COR-L47 (cell line): ENCODE measurements at places on chromosomes 12 and 14.
A peak's percentile ranks its signal among the peaks of the same experiment; 100 is the strongest.

- DNase-seq, result no peak
Observed at GRCh38 chr12:75135026-75135425, 74.6 kb downstream of the KCNC2 start.

- no peak for DNase-seq
Observed at GRCh38 chr14:20878695-20879094, 12.5 kb upstream of the RNASE3 start.

GRCh38 chr14:68787092-68787992, 5.5 kb downstream of the ZFP36L1 start:
- no peak for DNase-seq

DNA sequence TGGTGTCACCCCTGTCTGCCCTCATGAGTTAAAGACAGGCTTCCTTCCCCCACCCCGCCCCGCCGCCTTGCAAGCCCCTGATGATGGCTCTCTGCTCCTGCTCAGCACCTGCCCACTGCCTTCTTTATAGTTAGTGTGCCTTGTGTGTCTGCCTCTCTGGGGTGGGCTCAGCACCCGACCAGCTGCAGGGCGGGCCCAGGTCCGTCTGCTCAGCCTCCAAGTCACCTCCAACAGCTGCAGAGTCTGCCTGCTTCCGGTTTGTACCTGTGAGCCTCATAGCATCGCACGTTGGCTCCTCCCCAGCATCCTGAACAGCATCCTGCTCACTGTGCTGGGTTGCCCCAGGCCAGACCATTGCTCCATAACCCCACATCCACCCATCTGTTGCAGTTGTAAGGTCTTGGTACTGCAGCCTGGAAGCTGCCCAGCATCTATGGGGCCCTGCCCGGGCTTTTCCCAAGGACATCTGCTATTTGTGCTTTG, 3.5 kb downstream of the TGFB3 start:
- DNase-seq, result no peak

DNA sequence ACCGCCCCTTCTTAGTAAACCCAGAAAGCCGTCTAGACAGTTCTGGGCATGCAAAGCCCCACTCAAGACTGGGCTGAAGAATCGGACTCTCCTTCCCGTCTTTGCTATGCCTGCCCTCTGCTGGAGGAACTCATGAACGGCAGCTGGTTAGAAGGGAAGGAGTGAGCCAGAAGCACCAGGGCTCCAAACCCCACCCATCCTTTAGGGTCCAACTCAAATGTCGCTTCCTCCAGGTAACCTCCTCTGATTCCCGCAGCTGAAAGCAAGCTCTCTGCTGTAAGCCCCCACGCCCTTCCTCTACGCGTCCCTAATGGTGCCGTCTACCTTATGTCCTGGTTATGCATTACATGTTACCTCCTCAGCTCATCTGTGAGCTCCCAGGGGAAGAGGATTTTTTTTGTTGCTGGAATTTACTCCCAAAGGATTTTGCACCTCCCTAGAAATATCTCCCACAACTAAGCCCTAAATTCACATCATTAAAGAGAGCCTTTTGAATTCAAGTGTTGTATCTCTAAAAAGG, 59.0 kb upstream of the SCN8A start:
- DNase-seq, result peak; percentile 78

DNA sequence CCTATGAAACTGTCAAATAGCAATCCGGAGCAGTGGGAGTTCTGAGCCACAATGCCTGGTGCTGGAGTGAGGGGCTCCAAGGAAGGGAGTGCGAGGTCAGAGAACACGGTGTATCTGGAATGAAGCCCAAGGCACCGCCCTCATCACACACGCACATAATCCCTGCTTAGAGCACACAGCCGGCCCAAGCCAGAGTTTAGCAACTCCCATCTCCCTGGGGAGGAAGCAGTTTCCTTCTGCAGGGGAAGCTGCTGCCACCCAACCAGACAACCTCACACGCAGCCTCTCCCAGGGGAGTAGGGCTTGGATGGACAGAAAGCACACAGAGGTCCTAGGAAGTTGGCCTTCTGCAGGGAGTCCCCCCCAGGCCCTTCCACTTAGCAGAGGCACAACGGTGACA, 31.3 kb downstream of the ACTN1 start:
- no peak for DNase-seq

DNA sequence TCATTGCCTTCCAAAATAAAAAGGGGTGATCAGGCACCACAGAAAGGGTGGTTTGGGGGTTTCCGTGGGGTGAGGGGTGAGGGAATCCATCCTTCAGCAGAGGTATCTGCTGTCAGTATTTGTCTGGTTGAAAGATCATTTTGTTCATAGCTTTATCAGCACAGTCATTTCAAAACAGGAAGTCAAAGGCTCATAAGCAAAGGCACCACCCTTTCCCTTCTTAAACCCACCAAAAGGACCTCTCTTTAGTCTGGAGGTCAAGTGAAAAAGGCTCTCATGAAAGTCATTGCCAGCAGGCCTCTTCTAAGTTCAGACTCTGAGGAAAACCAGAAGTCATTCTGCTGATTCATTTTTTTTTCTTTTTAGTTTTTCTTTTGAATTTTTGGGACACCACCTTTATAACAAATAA, 6.2 kb downstream of the CHST11 start:
- no peak for DNase-seq

GRCh38 chr12:84056-84455, 17.5 kb downstream of the IQSEC3 start:
- peak; percentile 96 for DNase-seq

GRCh38 chr14:78627114-78627513, 456.9 kb downstream of the NRXN3 start:
- DNase-seq, result no peak

DNA sequence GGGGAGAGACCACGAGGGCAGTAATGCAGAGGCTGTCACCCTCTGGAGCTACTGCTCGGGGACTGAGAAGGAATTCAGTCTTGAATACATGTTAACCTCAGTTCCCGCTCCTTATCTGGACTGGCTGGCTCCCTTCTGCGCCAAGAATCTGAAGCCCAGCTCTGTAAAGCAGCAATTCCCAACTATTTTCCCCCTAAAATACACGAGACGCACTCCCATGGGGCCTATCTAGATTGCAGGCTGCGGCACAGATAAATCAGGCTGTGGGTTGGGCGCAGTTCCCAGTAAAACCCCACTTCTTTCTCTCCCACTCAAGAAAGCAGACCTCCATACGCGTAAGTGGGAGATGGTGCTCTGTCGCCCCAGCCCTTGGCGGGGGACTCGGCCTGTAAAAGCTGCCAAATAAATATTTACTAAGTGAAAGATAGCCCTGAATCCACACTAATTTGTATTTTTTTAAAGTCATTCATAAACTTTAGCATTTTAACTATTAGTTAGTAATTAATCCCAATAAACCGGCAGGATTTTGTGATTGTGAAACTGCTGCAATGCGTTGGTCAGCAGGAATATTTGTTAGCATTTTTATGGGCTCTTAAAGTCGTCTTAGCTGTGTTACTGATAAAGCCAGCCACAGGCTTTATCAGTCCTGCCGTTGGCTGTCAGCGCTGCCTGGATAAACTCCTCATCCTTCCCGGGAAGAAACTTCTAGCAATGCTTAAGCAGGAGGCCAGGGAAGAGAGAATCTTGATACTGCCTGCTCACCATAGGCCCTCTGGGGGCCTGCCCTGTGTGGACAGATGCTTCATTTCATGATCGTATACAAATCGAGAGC, 17.8 kb downstream of the FBXL14 start:
- DNase-seq, result no peak

DNA sequence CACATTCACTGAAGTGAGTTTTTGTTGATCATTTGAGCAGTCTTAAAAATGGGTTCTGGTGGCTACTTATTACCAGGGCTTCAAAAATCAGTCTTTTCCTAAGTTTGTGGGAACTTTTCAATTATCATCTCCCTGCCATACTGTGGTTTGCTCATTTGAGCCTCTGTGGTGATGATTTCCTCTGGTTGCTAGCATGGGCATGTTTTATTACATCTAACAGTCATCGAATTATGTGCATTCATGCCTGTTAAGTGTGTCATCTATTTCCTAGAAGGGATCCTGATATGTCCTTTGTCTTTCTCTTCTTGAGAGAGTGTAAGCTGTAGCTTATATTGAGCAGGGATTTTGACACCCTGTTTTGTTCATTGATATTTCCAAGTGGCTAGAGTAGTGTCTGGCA, 116.8 kb downstream of the WIF1 start:
- no peak for DNase-seq

GRCh38 chr12:42510823-42511222, 78.7 kb downstream of the PRICKLE1 start:
- no peak for DNase-seq

- DNase-seq, result no peak
Observed at GRCh38 chr14:64581363-64581762, 31.6 kb downstream of the PPP1R36 start.

DNA sequence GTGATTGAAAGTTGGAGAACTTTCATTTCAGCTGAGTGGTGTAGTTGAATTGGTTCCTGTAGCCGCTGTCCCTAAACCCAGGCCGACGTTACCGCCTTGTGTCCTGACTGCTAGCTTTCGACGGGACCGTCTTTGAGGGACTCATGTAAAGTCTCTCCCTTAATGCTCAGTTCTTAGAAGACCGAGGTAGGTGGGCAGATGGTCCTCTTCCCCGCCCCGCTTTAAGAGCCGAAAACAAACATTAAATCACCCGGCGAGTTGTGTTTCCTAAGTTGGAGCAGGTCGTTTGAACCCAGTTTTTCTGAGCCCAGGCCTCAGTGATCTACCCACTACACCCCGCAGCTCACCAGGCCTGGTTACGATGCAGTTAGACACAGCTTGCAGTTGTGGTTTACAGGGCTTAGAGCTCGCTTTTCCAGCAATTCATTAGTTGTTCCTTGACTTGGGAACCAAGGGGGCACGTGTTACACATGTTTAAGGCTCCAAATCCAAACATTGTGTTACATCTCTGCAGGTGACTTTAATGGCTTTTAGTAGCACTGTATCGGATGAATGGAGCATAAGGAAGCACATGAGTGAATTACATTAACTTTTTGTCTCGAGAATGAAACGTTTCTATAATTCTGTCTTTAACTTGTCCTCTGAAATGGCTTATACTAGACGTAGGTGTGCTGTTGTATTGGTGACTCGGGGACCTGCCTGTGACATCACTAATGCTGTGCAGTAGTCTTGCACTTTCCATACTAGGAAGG, 790 bp downstream of the NEDD1 start:
- DNase-seq, result peak; percentile 38

- peak; percentile 57 for DNase-seq
Observed at GRCh38 chr12:15886372-15887042, 4.3 kb downstream of the STRAP start.

GRCh38 chr12:65826353-65827171, 2.3 kb downstream of the HMGA2 start:
- DNase-seq, result no peak

DNA sequence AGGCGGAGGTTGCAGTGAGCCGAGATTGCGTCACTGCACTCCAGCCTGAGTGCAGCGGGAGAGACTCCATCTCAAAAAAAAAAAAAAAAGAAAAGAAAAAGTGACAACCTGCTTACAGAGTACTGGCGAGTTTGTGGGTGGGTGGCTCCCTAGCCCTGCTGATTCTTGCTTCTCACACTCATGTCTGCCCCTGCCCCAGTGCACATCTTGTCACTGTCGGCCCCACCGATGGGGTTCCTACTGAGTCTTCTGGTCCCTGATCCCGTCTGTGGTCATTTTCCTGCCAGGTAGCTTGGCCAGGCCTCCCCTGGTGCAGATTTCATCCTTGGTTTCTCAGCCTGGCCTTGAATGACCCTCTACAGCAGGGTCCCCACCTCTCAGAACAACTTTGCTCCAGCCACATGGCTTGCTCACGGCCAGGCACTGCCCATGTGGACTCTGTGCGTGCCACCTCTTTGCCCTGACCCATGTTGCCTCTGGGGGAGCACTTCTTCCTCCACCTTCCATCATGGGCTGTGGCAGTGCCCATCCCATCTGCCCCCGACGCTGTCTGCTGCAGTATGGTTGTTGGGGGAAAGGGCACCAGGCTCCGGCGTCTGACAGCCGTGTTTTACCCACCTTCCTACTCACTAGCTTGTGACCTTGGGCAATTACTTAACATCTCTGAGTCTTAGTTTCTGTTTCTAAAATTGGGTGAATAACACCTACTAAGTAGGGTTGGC, 2.1 kb upstream of the PTPN6 start:
- no peak for DNase-seq

DNA sequence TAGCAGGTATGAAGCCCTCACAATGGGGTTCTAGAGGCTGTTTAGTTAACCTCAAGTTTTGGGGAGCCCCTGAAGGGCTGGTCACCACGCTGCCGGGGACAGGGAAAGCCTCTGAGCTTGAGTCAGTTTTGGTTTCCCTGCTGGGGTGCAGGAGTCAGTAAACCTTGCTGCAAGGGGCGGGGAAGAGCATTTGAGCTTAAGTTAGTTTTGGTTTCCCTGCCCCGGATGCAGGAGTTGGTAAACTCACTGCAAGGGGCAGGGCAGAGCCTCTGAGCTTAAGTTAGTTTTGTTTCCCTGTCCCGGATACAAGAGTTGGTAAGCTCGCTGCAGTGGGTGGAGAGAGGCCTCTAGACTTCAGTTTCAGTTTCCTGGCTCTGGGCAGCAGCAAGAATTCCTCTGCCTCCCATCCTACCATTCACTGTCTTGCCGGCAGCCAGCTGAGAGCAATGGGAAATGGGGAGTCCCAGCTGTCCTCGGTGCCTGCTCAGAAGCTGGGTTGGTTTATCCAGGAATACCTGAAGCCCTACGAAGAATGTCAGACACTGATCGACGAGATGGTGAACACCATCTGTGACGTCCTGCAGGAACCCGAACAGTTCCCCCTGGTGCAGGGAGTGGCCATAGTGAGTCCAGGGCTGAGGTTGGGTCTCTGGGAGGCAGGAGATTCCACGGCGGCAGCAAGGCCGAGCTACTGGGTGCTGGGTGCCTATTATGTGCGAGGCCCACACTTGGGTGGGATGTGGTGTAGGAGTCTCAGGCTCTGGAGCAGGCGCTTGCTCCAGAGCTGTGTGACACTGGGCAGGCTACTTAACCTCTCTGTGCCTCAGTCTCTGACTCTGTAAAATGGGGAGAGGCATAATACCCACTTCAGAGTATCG, at the start of gene OAS2:
Gene OAS2, plus strand, starts transcription at position 357 of the 878 bp plus-strand sequence. Its CDS starts 90 bp downstream, at position 447.
- DNase-seq, result no peak

GRCh38 chr12:77814386-77814785, 16.3 kb upstream of the NAV3 start:
- DNase-seq, result no peak

DNA sequence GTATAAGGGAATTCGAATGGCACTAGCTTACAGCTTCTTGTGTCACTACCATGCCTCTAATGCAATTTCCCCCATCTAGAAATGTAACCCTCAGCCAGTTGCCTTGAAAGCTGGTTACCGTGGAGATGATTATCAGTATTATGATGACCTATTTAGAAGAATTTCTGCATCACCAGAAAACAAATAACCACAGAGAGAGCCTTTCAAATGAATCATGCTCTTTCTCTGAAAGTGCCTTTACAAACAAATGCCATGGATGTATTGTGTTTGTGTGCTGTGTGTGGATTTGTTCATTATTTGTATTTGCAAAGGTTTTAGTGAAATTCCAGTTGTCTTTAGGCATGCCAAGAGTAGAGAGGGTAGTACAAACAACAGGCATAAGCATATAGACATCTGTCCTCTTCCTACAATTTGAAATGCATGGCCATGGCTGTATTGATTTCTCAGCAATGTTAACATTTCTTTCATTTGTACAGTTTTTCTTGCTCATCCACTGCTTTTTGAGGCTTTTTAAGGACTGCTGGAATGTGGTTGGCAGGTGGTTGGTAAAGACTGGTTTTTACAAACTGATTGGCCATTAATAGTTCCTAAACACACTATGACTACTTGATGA, 266.5 kb downstream of the PAWR start:
- peak; percentile 4 for DNase-seq

GRCh38 chr12:94670075-94670474, 19.7 kb upstream of the TMCC3 start:
- no peak for DNase-seq

- no peak for DNase-seq
Observed at GRCh38 chr12:102484017-102484416, 3.7 kb upstream of the IGF1 start.
